Type B pancreatic cell (in vitro differentiated cells): ENCODE measurements at places on chromosomes 5 and 9. TPM values are rescaled to one million over a fixed set of nuclear protein-coding genes. Genes with fewer than 3 reads are reported as not detected.
A peak's percentile ranks its signal among the peaks of the same experiment; 100 is the strongest.

DNA sequence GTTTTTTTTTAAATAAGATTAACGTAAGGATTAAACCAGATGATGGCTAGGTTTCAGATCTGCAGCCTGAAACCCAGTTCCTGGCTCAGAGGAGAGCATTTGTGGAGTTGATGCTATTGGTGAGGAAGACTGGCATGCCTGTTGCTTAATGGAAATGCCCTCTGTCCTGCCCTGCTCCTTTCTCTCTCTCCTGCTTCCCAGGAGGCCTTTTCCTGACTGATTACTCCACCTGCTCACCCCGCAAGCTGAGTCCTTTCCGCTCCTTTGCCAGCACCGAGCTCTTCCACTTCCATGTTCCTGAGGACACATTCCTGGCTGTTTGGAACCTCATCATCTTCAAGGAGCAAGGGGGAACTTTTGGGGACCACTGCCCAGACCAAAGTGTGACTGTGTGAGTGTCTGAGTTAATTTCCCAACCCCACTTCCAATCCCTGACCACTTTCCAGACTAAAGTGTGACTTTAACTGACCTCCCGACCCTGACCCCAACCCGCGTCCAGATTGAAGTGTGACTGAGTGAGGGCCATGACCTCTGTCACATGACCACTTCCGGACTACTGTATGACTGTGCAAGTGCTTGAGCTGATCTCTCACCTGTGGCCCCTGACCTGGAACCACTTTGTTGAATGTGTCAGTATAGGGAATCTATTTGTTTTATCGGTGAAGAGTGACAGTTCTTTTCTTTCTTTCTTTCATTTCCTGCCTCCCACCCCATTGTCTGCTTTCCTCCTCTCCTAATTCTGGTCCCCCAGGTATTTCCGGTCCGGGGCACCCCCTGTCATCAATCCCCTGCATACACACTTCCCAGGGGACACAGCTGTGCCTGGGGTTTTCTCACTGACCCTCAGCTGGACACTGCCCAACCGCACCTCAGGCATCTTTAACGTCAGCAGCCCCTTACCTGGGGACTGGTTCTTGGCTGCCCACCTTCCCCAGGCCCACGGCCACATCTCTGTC lies 5.5 kb downstream of the TMEM8B start:
- H3K36me3 ChIP-seq: peaks cover 4% of the 10 kb centered on the region
- no peaks in the 10 kb centered on the region for H3K27me3 ChIP-seq
- no peak for DNase-seq
- peaks cover 46% of the 10 kb centered on the region for H3K4me1 ChIP-seq
- H3K27ac ChIP-seq: peak overlapping the region; percentile 82
- H3K4me3 ChIP-seq: peak overlapping the region; percentile 62

DNA sequence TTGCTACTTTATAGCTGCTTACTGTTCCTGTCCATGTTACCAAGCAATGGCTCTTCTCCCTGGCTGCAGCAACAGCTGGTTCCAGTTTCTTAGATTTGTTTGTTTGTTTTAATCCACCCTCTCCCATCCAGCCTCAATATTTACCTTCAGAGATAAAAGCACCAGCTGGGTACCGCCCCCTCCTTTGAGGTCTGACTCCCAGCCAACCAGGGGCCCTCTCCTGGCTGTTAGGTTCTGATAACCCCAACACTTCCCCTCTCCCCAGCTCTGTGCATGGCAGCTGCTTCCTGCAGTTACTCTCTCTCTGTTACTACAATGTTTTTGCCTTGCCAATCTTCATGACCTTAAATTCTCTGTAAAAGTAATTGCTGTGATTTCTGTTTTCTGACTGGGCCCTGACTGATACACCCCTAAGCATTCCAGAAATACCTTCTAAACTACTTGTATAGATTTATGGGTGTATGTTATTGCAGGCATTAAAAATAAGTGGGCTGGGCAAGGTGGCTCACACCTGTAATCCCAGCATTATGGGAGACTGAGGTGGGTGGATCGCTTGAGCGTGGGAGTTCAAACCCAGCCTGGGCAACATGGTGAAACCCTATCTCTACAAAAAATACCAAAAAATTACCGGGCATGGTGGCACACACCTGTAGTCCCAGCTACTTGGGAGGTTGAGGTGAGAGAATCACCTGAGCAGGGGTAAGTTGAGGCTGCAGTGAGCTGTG lies 2.6 kb upstream of the GCNT1 start:
- no peaks in the 10 kb centered on the region for H3K36me3 ChIP-seq
- H3K27ac ChIP-seq: peak overlapping the region; percentile 91
- H3K27me3 ChIP-seq: peaks cover 4% of the 10 kb centered on the region
- peaks cover 14% of the 10 kb centered on the region for H3K4me1 ChIP-seq
- peak overlapping the region; percentile 30 for H3K4me3 ChIP-seq

GRCh38 chr5:158929552-158930218 lies 170.0 kb downstream of the EBF1 start:
- peaks cover 27% of the 10 kb centered on the region for H3K4me1 ChIP-seq
- no peak overlapping the region for H3K4me3 ChIP-seq
- no peak for DNase-seq

DNA sequence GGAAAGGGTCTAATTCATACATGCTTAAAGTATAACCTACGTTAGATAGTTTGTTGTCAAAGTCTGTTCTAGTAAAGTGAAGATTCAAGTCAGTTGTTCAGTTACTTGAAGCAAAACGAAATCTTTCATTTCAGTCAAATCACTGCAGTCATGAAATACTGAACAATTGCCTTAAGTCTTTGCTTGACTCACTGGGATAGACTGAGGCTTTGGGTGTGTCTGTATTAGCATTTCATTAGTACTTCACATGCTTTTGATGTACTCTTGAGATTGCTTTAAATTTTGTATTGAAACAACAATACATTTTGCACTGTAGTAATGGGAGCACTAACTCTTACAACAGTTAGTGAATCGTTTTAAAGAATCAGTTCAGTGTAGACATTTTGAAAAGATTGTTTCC lies 4.0 kb upstream of the CMYA5 start:
- no peak for DNase-seq
- H3K4me1 ChIP-seq: no peaks in the 10 kb centered on the region
- peaks cover 35% of the 10 kb centered on the region for H3K36me3 ChIP-seq
- H3K27me3 ChIP-seq: peaks cover 4% of the 10 kb centered on the region
- no peak overlapping the region for H3K4me3 ChIP-seq
- H3K27ac ChIP-seq: no peak overlapping the region

DNA sequence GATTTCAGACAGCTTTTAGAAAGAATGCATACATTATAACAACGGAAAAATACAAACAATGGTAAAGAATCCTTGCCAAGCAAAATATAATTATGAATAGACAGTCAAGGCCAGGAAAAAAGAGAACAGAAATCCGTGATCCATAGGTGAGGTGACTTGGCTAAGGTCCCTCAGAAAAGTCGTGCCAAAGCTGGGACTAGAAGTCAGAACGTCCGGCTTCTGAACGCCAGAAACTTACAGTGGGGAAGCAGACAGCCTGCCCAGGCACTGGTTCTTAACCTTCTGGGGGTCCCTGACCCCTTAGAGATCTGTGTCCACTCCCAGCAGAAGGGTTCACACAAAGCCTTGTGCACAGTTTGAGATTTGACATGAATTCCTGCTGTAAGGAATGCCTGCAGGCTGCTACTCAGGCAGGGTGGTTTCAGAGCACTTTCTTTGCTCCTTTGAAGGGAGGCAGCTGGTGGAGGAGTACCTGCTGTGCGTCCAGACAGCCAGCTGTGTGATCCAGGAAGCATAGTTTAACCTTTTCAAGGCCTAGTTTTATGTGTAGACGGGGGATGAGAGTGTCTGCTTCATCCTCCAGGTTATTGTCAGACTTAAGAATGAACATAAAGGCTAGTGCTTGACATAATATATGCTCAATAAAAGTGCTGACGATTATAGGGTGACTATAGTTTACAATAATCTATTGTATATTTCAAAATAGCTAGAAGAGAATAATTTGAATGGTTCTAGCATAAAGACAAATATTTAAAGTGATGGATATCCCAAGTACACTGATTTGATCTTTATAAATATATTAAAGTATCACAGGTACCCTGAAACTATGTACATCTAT lies 852 bp downstream of the ARHGEF37 start:
- peaks cover 27% of the 10 kb centered on the region for H3K4me1 ChIP-seq
- peaks cover 4% of the 10 kb centered on the region for H3K36me3 ChIP-seq
- peak overlapping the region; percentile 82 for H3K4me3 ChIP-seq

CDH9 gene
- total RNA-seq: 0.68 TPM in 1 of 2 replicates, not detected in the other

DNA sequence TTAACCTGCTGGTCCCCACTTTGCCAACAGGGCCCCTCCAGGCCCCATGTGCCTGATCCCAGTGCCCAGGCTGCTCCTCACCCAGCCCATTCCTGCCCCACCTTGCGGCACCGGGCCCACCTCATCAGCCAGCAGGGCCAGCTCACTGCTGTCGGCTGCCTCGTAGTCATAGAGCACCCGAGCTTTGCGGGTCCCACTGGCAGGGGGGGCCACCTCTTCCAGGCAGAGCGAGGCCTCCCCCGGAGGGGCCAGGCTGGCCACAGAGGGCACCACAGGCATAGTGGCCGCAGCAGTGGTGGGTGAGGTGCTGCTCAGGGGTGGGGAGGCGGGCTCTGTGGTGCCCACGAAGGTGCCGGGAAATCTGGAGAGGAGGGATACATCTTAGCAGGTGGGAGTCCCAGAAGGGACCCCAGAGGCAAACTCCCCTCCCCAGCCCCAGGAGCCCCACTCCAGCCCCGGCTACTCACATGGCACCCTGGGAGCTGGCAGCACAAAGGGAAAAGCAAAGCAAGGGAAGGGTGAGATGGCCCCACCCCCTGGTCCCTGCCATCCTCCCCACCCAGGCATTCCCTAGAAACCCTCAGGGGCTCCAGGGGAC lies 19.0 kb downstream of the SH3GLB2 start:
- no peak overlapping the region for H3K27ac ChIP-seq
- H3K36me3 ChIP-seq: no peaks in the 10 kb centered on the region
- no peaks in the 10 kb centered on the region for H3K4me1 ChIP-seq
- H3K27me3 ChIP-seq: no peaks in the 10 kb centered on the region
- H3K4me3 ChIP-seq: no peak overlapping the region
- DNase-seq: no peak

DNA sequence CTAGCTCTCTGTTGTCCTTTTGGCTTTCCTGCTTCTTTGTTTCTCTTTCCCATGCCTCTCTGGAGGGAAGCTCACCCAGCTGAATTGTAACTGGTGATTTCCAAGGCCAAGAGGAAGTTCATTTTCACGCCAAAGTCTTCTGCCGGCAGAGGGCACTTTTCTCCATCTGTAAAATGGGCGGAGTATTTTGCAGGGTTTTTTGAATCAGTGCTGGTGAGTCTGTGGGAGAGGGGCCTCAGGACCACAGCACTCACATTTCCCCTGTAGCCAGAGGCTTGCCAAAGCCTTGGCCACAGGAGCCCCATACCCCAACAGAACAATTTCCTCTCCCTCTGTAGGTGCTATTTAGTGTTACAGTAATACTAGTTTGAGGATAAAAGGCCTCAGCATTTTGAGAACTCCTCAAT lies 42.3 kb upstream of the MATR3 start:
- H3K36me3 ChIP-seq: peaks cover 3% of the 10 kb centered on the region
- no peak for DNase-seq
- H3K4me1 ChIP-seq: peaks cover 15% of the 10 kb centered on the region
- H3K27me3 ChIP-seq: peaks cover 5% of the 10 kb centered on the region

DNA sequence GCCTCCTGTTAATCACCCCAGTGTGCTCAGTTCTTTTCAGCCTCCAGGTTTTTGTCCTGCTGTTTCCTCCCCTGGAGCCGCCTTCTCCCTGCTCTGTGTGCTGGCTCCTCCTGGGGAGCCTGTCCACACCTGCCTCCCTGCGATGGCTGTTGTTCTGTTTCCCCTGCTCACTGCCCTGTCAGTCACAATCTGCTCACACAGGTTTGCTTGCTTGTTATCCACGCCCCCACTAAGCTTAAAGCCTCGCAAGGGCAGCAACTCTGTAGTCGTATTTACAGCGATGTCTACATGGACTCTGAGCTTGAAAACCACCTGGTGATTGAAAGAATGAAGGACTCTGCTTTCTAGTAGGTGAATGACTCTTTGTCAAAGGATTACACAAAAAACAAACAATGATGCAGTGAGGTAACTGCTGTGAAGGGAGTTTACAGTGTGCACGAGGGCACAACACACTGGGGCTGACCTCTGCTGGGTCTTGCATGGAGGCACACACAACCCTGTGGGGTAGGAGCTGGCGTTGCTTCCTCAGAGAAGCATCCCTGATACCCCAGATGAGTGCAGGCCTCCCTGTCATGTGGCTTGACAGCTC lies 39.6 kb upstream of the TEX48 start:
- H3K27me3 ChIP-seq: peaks cover 17% of the 10 kb centered on the region
- DNase-seq: no peak
- peaks cover 7% of the 10 kb centered on the region for H3K36me3 ChIP-seq

IFNB1 gene
- total RNA-seq: not detected in 2 replicates

- H3K4me1 ChIP-seq: peaks cover 28% of the 10 kb centered on the region
- DNase-seq: no peak
Measured at GRCh38 chr9:90299968-90300367, 342.7 kb downstream of the DIRAS2 start.

PITX1 gene
- 6.3 and 13.4 TPM in 2 replicates for total RNA-seq

HSD17B4 gene
- total RNA-seq: 184 and 204 TPM in 2 replicates

KCNN2 gene
- 12.5 and 15.4 TPM in 2 replicates for total RNA-seq

- H3K27me3 ChIP-seq: no peaks in the 10 kb centered on the region
- H3K27ac ChIP-seq: peak overlapping the region; percentile 77
- H3K36me3 ChIP-seq: peaks cover 42% of the 10 kb centered on the region
- H3K4me3 ChIP-seq: no peak overlapping the region
- H3K4me1 ChIP-seq: peaks cover 12% of the 10 kb centered on the region
- DNase-seq: no peak
Measured at GRCh38 chr9:21812415-21812814, 10.0 kb downstream of the MTAP start.

DNA sequence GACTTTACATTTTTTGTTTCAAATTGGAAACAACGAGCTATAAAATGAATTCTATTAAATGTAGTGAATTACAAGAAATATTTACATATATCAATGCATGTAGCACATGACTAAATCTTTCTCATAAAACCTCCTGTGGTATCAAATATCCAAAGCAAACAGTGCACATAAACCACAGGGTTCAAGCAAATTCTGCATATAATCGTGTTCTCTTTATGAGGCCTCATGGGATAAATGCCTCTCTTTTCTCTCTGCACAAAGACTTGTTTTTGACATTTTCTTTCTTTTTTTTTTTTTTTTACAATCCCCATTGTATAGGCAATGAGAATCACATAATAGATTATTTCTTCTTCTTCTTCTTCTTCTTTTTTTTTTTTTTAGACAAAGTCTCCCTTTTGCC lies 1117.2 kb upstream of the DMAC1 start:
- no peak overlapping the region for H3K4me3 ChIP-seq
- no peaks in the 10 kb centered on the region for H3K36me3 ChIP-seq
- no peak for DNase-seq
- H3K27me3 ChIP-seq: no peaks in the 10 kb centered on the region
